ENCODE measurements at places on chromosomes 2 and 18.

DNA sequence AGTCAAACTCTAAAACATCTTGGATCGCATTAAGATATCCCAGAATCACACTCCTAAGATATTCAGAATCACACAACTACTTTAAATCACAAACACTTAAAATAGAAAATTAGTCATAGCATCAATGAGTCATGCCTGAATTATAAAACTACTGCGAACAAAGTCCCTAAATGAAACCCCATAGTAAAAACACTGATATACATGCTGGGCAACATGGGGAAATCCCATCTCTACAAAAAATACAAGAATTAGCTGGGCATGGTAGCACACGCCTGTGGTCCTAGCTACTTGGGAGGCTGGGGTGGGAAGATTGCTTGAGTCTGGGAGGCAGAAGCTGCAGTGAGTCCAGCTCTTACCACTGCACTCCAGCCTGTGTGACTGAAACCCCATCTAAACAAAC is 101.7 kb downstream of the COBLL1 start:
- no peak for DNase-seq

DNA sequence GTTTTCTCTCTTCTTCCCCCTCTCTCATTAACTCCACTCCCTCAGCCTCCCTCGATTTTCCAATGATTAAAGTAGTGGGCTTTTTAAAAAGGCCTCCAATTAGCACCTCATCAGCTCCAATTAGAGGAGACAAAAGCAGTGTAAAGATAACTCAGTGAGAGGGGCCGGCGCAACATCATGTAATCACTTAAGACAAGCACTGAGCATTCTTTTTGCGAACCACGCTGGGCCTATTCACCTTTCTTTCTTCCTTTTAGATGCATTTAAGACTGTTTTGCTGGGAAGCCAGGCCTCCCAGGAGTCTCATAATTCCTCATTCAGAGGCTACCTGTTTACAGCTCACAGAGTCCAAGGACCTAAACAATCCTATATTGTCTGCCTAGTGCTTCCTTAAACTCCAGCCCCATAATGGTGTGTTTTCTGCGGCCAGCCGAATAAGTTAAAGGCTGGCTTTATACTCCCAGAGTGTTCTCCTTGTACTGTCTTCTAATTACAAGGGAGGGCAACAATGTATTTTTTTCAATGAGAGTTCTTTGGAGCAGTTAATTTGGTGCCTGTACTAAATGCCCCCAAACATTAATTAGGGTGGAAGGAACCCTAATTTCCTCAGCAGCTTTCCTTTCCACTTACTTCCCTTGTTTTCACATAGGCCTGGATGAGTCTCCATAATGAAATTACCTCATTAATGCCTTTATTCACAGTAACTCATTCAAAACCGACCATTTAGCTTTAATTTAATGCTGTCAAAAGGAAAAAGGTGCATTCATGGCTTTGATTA is 28.0 kb upstream of the LMAN1 start:
- no peak for DNase-seq

- no peak for DNase-seq
Measured at GRCh38 chr2:118853129-118853640, 5.7 kb upstream of the EN1 start.

DNA sequence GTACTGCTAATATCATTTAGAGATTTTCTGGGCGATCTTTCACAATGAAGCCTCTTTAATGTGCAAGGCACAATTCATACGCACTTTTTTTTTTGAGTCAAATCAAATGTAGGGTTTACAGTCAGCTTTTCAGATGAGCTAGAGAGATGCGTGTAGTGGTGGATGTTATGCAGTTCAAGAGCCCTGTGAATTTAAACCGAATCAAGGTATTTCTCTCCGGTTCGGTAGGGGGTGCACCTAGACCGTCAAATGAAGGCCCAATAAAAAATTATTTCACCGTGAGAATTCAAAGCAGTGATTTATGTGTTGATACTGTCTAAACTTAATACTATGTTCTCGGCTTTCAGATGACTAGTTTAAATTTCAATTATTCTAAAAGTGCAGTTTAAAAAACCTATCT is 1.1 kb downstream of the PTH2R start:
- no peak for DNase-seq

GRCh38 chr2:85727798-85728197 is 26.0 kb upstream of the ATOH8 start:
- DNase-seq = no peak

DNA sequence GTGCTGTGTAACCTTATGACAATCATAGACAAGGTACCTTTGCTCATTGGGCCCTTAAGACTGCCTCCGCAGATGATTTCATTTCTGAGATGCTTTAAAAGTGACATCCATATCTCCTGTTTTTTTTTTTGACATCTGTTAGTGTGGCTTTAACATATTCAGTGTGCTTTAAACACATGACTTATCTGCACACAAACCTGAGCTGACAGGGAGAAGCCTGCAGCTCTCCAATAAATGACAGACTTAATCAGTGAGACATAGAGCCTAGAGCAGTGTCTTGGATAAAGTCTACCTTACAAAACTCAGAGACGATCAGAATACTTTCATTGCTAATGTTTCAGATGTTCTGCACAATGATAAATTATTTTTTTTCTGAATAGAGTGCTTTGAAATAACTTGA is 130.7 kb downstream of the UBE2E3 start:
- no peak for DNase-seq

DNA sequence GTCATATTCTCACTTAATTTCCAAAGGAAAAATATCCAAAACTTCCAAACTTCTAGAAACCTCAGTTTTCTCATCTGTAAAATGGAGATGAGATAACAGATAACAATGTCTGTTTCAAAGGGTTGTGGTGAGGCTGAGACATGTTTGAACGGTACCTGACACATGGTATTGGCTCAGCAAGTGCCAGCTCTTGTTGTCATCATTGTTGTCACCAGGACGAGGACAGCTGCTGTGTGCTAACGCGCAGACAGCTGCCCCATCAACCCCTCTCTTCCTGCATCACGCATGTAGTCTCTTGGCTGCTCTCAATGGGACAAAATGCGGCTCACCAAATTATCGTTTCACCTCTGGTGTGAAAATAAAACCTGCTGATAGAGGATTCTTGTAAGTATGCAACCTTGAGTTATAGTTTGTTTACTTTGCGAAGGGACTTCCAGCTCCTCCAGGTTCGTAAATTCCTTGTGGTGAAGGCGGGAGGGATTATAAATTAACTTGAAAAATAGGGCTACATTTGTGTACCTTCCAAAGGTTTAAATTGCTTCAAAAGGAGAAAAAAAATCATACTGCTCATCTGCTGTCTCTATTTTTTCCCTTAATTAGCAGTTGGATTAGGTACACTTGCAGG is 605.4 kb downstream of the BCL11A start:
- no peak for DNase-seq

DNA sequence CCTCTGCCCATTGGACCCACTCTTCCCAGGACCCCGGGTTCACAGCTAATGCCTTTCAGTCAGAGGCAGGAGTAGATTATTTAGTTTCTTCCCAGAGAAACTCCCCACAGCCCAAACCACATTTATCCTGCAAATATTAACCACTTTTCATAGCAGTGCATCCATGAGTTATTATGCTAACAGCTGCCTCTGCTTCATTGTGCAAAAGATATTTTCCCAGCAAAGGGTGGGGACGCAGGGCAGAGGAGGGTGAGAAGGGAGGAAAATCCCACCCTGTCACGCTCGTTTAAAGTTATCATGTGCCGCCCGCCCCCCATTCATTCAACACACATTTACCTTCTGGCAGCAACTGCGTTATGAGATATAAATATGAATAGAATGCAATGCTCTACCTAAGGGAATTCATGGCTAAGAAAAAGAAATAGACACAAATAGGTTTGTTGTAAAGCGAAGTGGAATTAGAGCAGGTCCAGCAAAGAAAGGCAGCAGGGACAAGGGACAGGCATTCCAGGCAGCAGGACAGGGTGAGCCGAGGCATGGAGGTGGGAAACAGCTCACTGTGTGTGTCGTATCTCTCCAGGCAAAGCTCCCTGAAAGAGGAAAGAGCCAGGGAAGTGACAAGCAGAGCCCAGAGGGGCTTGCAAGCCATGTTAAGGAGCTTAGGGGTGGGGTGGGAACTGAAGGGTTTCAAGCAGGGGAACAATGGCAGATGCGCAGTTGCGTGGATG is 46.3 kb upstream of the LTBP1 start:
- DNase-seq = no peak

- DNase-seq = no peak
Measured at GRCh38 chr2:64738026-64738425, 84.3 kb upstream of the SERTAD2 start.

DNA sequence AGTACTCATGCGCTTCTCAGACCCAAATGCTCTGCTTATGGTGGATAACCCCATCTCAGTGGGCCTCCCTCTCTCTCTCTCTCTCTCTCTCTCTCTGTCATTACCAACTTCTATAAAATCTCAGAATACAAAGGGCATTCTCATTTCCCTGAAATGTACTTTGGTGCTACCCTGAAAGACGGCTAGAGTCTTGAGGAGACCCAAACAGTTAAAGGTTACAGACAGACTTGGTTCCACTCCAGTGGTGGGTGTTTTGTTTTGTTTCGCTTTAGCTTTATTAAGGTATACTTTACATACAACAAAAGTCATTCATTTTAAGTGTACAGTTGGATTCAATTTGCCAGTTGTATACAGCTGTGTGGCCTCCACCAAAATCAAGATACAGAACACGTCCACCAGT is 60.9 kb downstream of the BCL11A start:
- no peak for DNase-seq

GRCh38 chr18:32156855-32157254 is 33.0 kb upstream of the MEP1B start:
- DNase-seq = no peak

DNA sequence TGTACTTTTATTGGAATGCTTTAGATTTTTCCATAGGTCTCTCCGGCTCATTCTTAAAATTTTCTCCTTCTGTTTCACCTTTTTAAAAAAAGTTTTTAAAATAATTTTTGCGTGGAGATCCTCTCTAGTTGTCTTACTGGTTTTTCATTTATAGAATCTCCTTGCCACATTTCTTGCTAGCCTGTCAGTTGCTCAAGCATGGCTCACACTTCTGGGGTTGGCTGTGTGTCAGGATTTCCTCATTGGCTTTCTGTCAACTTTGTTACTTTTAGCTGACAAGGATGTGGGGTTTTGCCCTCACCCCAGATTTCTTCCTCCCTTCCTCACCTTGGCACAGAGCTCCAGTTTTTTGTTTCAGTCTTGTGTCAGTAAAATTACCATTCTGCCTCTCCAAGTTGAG is 124.6 kb downstream of the ZNF407 start:
- DNase-seq = no peak

DNA sequence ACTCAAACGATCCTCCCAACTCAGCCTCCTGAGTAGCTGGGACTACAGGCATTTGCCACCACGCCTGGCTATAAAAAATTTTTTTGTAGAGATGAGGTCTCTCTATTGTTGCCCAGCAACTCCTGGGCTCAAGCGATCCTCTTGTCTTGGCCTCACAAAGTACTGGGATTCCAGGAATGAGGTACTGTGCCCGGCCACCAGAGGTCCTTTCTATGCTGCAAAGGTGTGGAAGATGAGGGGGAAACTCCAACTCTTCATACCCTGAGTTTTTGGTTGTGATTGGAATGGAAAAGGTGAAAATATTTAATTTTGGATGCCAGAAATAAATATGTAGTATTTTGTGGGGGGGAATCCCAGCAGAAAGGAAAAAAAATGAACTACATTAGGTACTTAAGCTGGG is 36.0 kb downstream of the MRPL33 start:
- DNase-seq = no peak

DNA sequence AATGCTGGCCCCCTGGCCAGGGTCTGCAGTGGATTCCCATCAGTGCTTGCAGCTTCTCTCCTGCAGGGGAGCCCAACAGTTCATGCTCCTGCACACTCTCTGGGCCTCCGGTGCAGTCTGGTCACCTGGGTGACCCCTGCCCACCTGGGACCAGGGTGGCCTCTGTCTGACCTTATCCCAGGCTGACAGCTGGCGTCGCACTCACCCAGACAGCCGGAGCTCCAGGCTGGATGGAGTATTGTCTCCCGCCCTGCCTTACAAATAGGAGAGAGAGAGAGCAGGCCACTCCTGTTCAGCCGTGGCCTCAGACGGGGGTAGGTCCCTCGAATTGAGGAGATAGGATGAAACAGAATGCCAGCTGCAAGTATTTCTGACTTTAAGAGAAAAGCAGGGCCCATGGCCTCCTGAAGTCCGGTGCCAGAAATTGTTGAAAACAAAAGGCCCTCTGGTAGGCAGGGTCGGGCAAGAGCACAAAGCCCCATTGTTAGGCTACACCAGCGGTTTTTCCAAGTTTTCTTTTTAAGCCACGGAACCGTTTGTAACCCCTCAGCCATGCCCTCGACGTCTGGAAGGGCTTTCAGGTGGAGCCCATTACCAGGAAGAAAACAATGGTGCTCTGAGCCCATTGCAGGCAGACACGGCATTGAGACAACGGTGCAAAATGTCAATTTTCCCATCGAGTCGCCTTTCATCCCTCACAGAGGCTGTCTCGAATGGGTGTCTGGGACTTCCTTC is 258.4 kb downstream of the BCL11A start:
- DNase-seq = no peak

GRCh38 chr2:55763721-55764120 is 70.1 kb upstream of the PNPT1 start:
- no peak for DNase-seq

DNA sequence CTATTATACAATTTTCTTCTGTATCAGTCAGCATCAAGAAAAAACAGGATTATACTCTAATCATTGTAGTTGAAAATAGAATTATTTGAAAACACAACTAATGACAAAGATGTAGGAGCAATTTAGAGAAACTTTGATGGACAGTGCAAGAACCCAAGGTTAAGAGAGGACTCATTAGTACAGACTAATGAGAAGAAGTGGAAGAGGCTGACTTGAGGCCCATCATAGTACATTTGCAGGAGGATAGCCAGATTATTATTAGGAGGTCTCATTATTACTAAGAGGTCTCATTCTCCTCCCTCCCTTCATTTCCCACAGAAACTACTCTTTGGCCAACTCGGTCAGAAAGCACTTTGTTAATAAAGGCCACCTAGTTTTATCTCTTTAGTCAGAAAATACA is 1983.0 kb downstream of the SUCLG1 start:
- no peak for DNase-seq

DNA sequence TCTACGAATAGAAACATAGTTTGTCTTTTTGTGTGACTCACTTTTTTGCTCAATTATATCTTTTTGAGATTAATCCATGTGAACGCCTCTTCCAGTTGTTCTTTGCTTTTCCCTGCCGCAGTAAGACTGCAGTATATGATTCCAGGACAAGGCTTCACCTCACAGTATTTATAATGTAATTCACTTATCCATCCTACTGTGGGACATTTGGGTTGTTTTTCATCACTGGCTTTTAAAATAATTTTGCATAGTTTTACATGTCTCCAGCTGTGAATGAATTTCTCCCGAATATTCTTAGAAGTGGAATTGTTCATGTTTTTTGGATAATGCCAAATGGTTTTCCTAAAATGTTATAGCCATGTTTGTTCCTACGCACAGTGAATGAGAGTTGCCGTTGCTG is 21.9 kb downstream of the COPS9 start:
- DNase-seq = no peak

GRCh38 chr2:18074476-18074875 is 196.0 kb downstream of the KCNS3 start:
- no peak for DNase-seq

DNA sequence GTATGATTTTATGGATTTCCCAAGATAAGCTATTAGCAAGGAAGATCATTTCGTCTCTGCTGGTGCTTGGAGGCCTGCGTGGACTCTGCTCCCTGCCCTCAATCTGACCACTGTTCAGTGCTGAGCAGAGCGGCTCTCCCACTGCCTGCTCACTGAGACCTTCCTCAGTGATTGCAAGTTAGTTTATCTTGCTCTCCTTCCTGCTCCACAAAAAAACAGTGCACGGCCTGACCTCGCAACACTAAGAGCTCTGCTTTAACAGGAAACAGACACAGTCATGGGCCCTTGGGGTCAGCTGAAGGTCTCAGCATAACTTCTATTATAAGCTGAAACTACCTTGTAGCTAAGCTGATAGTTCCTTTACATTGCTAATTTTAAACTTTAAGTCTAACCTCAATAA is 53.1 kb downstream of the PRELID3A start:
- no peak for DNase-seq
